ENCODE measurements at places on chromosomes 6 and 20.

- peak; percentile 10 for DNase-seq
Observed at GRCh38 chr6:128070406-128070805, 169.5 kb upstream of the THEMIS start.

DNA sequence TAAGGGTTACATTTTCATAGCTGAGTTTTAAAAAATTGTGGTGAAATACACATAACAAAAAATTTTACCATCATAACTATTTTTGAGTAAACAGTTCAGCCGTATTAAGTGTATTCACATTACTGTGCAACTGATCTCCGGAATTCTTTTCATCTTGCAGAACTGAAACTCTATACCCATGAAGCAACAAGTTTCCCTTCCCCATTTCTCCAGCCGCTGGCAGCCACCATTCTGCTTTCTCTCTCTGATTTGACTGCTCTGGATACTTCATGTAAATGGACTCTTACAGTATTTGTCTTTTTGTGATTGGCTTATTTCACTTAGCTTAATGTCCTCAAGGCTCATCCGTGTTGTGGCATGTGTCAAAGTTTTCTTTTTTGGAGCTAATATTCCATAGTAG is 341.6 kb downstream of the QKI start:
- no peak for DNase-seq

GRCh38 chr6:146260886-146261285 is 232.0 kb downstream of the GRM1 start:
- DNase-seq, result no peak

GRCh38 chr6:77561768-77562314 is 91.0 kb upstream of the MEI4 start:
- DNase-seq, result no peak

- peak; percentile 66 for DNase-seq
Observed at GRCh38 chr6:75526502-75527127, 33.0 kb upstream of the FILIP1 start.

- peak; percentile 93 for DNase-seq
Observed at GRCh38 chr20:63830841-63831588, at the start of gene ZBTB46. Gene ZBTB46 (minus strand): TSS chr20:63831264. CDS start chr20:63790757, 40,507 bp downstream.

GRCh38 chr20:47865912-47866311 is 80.6 kb upstream of the SULF2 start:
- no peak for DNase-seq

- no peak for DNase-seq
Observed at GRCh38 chr6:135226537-135226936, 45.4 kb downstream of the MYB start.

DNA sequence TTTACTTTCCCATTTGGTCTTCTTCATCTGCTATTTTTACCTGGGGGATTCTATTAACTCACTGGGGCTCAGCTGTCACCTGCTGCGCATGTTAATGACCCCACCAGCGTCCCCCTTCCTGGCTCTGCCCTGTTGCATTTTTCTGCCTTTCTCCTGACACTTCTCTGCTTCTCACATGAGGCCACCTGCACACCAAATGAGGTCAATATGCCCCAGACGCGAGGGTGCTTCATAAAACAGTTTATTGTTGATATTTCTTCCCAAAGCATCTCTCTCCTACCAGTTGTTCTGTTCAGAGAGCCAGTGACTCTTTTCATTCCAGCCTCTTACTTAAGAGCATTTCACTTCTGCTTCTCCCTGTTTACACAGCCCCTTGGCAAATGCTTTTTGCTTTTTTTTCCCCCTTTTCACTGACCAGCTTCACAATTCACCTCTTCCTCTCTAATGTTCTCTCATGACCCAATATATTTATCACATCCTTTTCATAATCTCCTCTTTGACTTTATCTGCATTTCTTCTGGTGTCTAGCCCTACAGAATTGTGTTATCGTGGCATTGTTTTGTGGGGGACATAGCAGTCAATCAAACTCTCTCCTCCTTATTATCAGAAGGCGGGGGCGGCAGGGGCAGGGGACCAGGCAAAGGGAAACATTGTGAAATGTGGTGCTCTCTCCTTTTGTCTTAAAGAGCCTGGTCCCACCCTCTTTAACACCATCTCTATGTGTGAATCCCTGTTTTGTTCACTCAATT is 545.8 kb upstream of the CITED2 start:
- no peak for DNase-seq

DNA sequence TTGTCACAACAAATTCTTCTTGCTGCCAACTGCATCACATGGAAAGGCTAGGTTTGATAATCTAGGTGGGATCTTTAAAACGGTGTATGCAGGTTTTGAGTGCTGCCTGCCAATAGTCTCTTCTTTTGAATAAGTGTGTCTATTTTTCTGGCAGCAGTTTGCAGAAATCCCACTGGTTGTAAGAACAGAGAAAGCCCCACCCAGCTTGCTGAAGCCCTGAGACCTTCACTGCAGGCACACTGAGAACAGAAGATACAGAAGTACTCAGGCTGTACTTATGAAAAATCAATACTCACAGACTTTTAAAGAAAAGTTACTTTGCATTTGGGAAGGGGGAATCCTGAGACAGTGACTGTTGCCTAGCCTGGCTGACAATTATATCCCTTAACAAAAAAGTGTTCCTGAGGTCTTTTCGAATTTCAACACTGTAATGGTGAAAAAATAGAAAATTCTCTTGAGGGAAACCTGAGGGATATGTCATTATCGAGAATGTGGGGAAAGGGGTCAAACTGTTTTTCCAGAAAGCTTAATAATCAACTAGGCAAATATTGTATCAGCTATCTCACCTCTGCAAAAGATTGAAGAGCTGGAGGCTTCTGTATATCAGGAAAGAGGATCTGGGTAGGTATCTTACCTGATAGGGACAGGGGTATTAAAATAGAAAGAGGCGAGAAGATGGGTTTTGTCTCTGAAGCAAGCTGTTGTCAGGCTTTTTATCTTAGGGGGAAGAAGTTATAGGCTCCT is 199.9 kb downstream of the LRFN2 start:
- no peak for DNase-seq

DNA sequence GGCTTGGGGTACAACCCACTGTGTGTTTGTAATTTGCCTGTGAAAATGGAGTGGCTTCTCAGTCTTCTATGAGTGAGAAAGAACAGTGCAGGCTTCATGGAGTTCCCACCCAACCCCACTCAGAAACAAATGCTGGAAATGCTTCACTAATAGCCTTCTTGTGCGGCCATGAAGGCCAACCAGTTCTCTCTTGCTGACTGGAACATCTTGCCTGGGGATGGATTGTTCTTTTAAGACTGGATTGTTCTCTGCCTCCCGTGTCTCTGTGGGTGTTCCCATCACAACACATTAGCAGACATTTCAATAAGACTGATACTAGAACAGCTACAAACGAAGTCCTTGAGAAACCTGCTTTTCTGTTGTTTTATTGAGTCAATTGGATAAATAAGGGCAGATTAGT is 110.6 kb downstream of the PPP1R14C start:
- no peak for DNase-seq

DNA sequence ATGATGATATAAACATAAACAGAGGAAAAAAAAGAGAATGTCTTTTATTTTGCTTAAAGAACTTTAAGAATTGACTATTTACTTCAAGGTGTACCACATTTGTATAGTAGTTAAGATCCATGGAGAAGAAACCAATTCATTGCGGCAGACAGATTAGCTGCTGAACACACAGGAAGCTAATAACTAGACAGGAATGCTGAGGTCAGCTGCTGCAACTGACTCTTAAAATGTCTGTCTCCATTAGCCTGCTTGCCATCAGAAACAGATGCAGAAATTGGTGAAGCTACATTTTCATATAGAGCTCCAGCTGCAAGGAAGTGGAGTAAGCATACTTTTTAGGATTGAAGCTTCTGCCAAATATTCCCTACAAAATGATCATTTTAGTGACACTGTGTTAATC is 939.5 kb downstream of the EPHA7 start:
- no peak for DNase-seq

DNA sequence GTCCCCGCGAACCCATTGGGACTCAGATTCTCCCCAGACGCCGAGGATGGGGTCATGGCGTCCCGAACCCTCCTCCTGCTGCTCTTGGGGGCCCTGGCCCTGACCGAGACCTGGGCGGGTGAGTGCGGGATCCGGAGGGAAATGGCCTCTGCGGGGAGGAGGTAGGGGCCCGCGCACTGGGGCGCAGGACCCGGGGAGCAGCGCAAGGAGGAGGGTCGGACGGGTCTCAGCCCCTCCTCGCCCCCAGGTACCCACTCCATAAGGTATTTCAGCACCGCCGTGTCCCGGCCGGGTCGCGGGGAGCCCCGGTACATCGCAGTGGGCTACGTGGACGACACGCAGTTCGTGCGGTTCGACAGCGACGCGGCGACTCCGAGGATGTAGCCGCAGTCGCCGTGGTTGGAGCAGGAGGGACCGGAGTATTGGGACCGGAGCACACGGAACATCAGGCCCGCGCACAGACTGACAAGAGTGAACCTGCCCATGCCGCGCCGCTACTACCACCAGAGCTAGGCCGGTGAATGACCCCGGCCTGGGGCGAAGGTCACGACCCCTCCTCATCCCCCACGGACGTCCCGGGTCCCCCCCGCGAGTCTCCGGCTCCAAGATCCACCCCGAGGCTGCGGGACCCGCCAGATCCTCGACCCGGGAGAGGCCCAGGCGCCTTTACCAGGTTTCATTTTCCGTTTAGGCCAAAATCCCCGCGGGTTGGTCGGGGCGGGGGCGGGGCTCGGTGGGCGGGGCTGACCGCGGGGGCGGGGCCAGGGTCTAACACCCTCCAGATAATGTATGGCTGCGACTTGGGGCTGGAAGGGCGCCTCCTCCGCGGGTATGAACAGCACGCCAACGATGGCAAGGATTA is 15.7 kb upstream of the HLA-A start:
- peak; percentile 76 for DNase-seq

DNA sequence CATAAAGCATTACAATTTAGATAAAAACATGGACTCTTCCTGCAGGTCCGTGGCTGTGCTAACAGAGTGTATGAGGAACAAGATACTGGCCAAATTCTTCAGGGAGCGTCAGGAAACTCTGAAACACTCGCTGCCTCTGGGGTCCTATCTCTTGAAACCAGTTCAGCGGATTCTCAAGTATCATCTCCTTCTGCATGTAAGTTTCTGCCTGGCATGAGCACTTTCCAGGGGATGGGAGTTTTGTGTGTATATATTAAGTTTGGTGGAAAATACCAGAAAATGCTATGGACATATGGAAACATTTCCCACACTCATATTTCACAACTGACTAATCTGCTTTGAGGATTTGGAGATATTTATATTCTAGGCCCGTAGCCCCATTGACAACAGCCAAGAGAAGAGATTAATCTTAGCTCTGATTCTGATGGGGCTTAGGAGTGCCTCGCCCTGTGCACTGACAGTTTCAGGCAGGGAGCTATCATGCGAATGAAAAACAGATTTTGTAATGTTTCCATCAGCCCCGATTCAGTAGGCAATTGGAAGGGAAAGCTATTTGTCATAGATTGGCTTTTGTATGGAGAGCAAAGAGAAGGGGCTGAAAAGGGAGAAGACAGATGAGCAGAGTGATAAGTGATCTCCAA is 64.7 kb upstream of the MTHFD1L start:
- DNase-seq, result peak; percentile 21

- no peak for DNase-seq
Observed at GRCh38 chr20:49572857-49573256, 4.9 kb upstream of the PTGIS start.

- DNase-seq, result peak; percentile 39
Observed at GRCh38 chr6:35038076-35038475, 103.1 kb downstream of the TCP11 start.

DNA sequence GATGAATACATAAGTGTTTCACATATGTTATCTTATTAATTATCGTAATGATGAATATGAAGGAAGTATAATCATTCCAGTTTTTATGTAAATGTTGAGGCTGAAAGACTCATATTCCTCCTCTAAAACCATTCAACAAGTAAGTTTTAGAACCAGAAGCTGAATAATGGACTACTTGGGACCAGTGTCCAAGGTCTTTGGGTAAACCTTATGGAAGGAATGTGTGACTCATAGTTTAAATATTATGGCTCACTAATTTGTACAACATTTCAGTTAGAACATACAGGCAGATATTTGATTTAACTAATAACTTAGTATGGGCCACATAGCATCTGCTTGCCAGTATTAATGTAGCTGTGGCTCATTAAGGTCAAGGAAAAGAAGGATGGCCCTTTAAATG is 209.6 kb downstream of the TFAP2B start:
- no peak for DNase-seq

DNA sequence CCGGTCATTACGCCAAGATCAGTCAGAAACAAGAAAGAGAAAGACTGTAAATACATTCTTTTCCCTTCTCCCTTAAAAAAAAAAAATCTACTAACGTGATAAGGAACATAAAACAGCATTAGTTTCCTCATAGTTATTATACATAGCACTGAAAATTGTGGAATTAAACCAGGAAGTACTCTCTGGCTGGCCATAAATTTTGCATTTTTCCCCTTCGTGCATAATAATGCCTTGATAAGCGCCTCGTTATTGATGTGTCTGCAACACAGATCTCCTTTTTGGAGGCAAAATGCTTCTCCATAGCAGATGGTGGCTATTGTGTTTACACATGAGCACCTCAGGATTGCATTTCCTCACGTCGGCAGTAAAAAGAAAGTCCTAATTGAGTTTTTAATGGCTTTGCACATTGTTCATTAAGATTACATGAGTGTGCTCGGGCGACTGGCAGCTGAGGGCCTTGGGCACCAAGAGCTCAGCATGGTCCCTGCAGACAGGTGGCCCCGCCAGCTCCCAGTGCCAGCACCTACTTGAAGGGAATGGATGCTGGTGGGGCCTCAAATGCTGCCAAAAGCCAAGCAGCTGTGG is 394.5 kb downstream of the PTPRT start:
- DNase-seq, result no peak

- DNase-seq, result peak; percentile 97
Observed at GRCh38 chr20:50286609-50287008, 96.0 kb downstream of the CEBPB start.

GRCh38 chr6:32151181-32151862 is 417 bp downstream of the PRRT1 start:
- DNase-seq, result no peak

DNA sequence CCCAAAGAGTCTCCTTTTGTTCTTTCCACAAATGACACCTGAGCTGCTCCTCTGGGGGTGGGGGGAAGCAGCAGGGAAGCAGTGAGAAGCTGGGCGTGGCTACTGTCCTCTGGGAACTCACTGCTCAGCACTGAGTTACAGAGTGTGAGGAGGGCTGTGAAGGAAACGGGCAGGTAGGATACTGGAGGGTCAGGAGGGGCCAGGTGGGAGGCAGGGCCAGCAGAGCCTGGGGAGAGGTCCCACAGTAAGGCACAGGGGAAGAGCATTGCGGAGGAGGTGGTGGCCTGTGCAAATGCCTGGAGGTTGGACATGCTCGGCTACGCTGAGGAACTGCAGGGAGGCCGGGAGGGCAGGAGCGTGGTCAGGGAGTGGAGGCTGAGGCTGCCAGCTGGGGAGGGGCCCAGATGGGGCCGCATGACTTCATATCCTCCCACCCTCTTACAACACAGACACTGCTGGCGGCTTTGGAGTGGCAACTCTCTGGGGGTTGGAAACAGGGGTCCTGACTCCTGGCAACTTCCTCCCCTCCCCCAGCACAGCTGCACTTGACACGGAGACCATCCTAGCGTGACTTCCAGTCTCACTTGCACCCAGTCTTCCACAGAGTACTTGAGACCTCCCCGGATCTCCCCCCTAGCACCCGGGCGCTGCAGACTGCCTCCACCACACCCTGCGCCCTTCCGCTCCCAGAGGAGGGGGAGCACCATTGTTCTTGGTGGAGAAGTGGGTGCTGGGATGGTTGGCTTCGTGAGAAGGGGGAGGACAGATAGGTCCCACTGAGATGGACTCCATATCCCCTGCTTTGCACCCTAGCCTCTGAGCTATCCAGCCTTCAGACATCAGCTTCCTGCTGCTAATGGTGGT is 34.2 kb downstream of the RBM38 start:
- no peak for DNase-seq
